Small intestine (tissue), 16 donors: ENCODE measurements at places on chromosomes 2 and 18.

- peak; percentile 65 for DNase-seq
Observed at GRCh38 chr2:9422321-9423099, 818 bp downstream of the ITGB1BP1 start.

DNA sequence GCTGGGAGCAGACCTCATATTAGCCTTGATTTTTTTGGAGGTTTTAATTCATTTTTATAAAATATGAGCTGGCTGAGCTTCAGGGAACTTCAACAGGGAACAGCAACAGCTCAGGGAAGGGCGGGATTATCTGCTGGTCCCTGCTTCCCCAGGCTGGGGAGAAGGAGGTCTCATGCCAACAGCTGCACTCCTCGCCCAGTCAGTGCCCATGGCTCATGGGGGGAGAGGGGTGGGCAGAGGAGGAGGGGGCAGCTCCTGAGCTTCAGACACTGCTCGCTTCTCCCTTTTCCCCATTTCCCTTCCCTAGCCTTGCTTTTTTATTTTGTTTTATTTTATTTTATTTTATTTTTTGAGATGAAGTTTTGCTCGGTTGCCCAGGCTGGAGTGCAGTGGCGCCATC is 442 bp upstream of the OTOF start:
- DNase-seq, result no peak

DNA sequence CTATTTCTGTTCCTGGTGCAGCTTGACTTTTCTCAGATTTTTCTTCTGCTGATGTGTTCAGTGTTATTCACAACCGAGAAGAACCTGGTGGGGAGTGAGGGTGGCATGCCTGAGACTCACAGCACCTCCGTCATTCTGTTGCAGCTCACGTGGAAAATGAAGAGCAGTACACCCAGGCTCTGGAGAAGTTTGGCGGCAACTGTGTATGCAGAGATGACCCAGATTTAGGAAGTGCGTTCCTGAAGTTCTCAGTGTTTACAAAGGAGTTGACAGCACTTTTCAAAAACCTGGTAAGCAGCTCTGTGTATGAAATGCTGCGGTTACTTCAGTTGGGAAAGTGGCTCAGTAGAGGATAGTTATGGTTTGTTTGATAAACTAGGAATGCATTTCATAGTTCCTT is 90.5 kb downstream of the ASAP2 start:
- DNase-seq, result no peak

- DNase-seq, result no peak
Observed at GRCh38 chr2:46013726-46014125, 283.5 kb upstream of the EPAS1 start.

DNA sequence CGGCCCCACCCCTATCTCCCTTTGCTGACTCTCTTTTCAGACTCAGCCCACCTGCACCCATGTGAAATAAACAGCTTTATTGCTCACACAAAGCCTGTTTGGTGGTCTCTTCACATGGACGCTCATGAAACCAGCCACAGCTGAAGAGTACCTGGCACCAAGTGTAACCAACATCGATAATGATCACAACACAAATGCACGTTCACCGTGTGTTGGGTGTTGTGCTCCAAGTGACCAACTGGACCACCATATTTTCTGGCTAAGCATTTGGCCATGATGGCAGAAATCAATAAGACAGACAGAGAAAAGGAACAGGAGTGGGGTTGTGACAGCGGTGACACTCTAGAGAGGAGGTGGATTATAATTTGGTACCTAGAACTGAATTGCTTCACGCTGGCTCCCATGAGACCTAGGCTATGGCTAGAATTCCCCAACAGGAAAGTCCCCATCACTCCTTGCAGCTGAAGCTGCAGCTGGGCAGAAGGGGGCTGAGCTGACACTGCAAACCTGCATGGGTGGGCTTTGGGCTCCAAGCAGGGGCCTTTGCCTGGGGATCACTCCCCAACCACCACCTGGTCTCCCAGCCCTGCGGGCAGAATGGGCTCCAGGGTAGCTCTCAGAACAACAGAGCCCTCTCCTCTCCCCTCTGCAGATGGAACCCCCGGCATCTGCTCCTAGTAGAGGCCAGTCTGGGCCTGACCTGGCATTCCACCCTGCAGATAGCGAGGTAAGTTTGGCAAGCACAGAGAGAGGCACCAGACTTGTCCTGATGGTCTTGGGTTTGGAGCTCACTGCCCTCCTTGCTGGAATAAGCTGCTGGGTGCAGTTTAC is 14.6 kb upstream of the LRRFIP1 start:
- DNase-seq, result no peak

DNA sequence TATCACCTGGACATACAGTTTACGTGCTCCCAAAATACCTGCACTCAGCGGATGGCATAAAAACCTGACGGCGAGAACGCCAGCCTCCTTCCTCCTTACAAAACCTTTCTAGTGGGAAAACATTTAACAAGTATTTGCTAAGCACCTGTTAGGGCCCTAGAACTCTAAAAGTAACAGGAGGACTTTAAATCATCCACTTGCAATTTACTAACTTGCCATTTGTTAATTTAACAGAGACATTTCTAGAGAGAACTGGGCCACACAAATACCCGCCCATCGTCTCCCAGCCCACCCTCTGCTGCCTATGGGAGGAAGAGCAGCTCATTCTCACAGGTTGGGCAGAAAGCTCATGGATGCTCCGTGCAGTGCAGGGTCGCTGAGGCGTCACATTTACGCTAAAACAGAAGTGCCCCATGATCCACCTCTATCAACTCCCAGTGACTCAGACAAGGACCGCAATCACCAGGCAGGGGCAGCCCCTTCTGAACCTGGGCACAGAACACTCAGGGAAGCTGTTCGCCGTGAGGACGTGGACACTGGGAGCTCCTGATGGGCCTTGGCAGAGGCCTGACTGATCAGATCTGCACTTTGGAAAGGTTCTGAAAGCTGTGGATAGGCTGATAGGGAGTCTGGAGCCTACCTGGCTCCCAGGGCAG is 106.9 kb downstream of the HDAC4 start:
- DNase-seq, result no peak

DNA sequence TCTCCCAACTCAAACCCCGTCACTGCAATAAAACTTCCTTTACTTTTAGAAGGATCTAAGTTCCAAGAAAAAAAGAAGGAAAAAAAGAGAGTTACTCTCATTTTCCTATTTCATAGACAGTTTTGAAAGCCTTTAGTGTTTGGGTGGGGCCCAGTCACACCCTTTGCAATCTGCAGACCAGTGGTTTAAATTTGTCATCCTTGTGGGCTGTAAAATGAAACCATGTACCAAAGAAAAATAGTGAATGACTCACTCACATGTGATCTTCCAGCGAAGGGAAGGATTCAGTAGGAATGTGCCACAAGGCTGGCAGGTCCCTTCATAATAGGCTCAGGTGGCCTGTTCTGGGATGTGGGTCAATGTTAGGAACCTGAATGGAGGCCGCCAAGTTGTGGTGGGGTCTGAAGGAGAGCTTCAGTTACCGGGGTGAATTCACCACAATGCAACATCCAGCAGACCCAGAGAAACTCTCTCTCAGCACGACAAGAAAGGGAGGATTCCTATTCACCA is 28.3 kb downstream of the ANXA4 start:
- peak; percentile 90 for DNase-seq

- no peak for DNase-seq
Observed at GRCh38 chr2:11094021-11094810, 61.1 kb upstream of the SLC66A3 start.

DNA sequence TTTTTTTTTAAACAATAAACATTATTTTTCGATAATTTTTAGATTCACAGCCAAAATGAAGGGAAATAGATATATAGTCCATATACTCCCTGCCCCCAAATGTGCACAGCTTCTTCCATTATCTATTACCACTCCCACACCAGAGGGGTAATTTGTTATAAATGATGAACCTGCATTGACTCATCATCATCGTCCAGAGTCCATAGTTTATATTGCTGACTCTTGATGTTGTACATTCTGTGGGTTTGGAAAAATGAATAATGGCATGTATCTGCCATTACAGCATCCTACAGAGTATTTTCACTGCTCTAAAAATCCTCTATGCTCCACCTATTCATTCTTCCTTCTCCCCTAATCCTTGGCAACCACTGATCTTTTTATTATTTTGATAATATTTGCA is 121.5 kb downstream of the LTBP1 start:
- DNase-seq, result peak; percentile 46

- DNase-seq, result no peak
Observed at GRCh38 chr18:67862069-67862468, 345.5 kb upstream of the DSEL start.

DNA sequence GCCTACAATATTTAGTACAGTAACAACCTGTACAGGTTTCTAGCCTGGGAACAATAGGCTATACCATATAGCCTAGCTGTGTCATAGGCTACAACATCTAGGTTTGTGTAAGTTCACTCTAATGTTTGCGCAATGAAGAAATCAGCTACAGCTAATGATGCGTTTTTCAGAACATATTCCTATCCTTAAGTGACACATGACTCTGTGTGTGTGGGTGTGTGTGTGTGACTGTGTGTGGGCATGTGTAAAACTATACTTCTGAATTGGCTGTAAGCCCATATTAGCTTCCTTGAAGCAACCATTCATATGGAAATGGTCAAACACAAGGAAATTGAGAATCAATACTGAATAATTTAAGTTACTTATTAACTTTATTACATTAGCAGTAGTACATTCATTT is 120.8 kb upstream of the SULT1C3 start:
- peak; percentile 59 for DNase-seq

- DNase-seq, result no peak
Observed at GRCh38 chr2:63530704-63531279, 57.5 kb downstream of the WDPCP start.

DNA sequence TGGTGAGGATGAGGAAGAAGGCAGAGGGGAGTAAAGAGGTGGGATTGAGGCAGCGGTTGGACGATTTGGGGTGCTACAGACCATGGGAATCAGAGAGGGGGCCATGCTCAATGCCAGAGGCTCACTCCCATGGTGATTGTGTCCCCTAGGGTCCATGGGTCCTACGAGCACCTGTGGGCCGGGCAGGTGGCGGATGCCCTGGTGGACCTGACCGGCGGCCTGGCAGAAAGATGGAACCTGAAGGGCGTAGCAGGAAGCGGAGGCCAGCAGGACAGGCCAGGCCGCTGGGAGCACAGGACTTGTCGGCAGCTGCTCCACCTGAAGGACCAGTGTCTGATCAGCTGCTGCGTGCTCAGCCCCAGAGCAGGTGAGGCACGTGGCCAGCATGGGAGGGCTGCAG is 5.2 kb downstream of the CAPN10 start:
- no peak for DNase-seq

- no peak for DNase-seq
Observed at GRCh38 chr2:208183526-208183925, 6.3 kb downstream of the C2orf80 start.

GRCh38 chr2:126808929-126809328 is 89.8 kb upstream of the TEX51 start:
- no peak for DNase-seq

- DNase-seq, result no peak
Observed at GRCh38 chr18:78965917-78966792, 13.5 kb upstream of the SALL3 start.

DNA sequence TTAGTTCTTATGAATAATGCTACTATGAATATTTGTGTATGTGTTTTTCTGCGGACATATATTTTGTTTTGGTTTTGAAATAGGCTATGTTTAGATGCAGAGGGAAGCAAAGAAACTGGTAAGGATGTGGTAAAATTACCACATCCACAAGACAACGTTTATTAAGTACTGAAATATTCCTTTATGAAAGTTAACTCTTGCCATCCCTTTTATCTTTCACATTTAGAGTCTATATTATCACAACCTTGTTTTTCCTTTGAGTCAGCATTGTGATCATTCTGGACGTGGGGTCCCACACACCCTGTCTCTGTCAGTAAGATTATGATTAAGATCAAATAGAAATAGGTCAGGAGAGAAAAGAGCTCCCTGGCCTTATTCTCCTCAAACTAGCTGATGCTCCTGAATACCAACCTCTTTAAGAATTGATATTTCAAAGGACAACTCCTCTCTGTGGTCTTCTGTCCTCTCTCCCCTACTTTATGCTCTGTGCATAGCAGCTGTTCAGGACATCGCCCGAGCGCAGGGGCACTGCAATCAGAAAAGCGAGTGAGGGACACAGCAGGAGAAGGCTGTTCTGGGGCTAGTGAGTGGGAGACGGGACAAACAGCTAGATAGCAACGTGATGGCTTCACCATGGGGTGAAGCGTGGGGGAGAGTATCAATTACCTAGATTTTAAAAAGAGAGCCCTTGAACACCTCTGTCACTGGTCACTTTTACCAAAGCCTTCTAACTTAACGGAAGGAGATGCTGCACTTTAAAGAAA is 12.2 kb downstream of the METAP1D start:
- no peak for DNase-seq

- no peak for DNase-seq
Observed at GRCh38 chr2:109108740-109109139, 20.3 kb upstream of the SH3RF3 start.

GRCh38 chr2:213119061-213119809 is 32.2 kb downstream of the IKZF2 start:
- DNase-seq, result no peak

- DNase-seq, result peak; percentile 3
Observed at GRCh38 chr2:73142937-73143336, 30.2 kb upstream of the RAB11FIP5 start.

- no peak for DNase-seq
Observed at GRCh38 chr2:240405133-240405532, 30.3 kb upstream of the GPC1 start.

GRCh38 chr2:231769170-231770136 is 11.6 kb downstream of the PDE6D start:
- no peak for DNase-seq

- DNase-seq, result no peak
Observed at GRCh38 chr2:66435963-66436362, 1.0 kb downstream of the MEIS1 start.

GRCh38 chr2:32977228-32977758 is 30.5 kb downstream of the LTBP1 start:
- DNase-seq, result peak; percentile 94

DNA sequence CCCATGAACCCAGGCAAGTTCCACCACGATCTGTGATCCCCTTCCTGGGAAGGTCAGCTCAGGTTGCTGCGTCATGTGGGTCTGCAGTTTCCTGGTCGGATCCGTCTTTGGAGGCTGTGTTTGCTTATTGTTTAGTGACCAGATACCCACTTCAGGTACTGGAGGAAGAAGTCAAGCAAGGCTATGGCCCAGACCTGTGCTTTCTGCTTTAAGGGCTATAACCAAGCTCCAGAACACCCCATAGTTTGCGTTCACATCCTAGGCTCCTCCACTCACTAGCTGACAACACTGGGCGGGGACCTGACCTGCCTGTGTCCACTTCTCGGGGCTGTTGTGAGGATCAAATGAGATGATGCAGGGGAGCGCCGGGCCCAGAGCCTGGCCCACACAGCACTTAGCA is 44.0 kb downstream of the MAL start:
- DNase-seq, result no peak

- no peak for DNase-seq
Observed at GRCh38 chr2:214995926-214996670, 142.3 kb downstream of the ABCA12 start.

GRCh38 chr2:120421830-120422175 is 75.9 kb downstream of the INHBB start:
- DNase-seq, result no peak

DNA sequence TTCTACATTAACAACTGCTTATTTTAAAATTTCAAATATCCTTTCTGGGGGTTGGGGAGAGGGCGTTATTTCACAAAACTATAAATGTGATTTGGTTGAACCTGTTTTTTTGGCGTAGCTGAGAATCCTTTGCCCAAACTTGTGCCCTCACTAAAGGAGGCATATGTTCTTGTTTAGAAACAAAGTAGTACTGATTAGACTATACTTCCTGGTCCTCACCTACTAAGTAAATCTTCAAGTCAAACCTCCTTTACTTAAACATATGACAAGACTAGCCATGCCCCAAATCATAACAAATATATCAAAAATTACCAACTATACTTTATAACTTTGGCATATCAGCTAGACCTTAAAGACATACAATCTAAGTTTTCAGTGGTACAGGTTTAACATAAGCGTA is 5.8 kb downstream of the EIF2AK3 start:
- DNase-seq, result no peak

- DNase-seq, result peak; percentile 96
Observed at GRCh38 chr18:658001-658946, 821 bp downstream of the TYMS start.
